C1 segment of cervical spinal cord (tissue), 14 donors: ENCODE measurements at places on chromosomes 16 and 17.

GRCh38 chr17:72554508-72554907, 433.7 kb downstream of the SOX9 start:
- no peak for DNase-seq

GRCh38 chr16:21610006-21610544, 10.7 kb downstream of the METTL9 start:
- no peak for DNase-seq

- no peak for DNase-seq
Observed at GRCh38 chr17:65208717-65209116, 71.5 kb downstream of the RGS9 start.

DNA sequence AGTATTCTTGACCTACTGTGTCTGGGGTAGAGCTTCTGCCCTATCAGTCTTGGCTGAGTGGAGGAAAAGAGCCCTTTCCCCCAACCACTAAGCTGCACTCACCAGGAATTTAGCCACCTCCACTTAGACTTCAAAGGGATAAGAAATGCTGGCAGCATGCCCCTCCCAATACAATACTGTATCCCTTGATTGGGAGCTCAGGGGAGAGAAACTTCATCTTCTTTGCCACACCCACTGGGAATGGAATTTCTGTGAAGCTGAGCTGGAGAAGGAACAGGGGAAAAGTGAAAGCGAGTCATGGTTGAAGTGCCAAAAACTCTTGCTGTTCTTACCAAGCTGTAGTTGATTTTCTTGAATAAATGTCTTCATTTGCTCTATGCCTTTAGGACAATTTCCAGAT, 68.8 kb downstream of the CEP112 start:
- DNase-seq: no peak

- no peak for DNase-seq
Observed at GRCh38 chr16:11180489-11180888, 75.5 kb downstream of the SOCS1 start.
